Activated CD4-positive, alpha-beta T cell treated with anti-CD3 and anti-CD28 coated beads, Interleukin-10, Interleukin-2, amounts not matched to agents 100 ng/mL and 50 ng/mL, durations not matched to agents 16 hours and 8 hours (primary cell): ENCODE measurements at places on chromosomes 1 and 21.
A peak's percentile ranks its signal among the peaks of the same experiment; 100 is the strongest.

DNA sequence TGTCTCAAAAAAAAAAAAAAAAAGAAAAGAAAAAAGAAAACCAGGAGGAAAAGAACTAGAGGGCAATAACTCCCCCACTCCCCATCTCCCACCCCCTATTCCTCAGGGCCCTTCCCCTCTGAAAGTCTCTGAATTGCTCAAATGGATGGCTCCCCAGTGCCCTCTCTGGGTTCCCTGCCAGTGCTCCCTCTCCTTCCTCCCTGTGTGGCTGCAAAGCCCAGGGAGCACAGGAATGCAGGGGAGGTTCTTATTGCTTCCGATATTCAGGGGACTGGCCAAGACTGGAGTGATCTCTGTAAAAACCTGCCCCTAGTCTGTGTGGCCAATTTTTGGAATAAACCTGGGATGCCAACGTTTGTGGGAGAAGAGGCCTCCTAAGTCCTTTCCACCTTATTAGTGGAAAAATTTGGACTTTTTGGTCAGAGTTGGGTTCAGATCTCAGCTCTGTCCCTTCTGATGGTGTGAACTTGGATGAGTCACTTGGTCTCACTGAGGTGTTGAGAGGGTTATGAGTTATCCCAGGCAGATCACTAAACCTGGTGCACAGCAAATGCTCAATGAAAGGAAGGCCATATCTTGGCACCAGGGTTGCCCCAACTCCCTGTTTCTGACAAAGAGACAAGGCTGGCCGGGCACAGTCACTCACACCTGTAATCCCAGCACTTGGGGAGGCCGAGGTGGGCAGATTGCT, 13.4 kb upstream of the ARHGEF10L start:
- no peak for DNase-seq

GRCh38 chr1:97139512-97139911, 417.9 kb downstream of the PTBP2 start:
- no peak for DNase-seq

DNA sequence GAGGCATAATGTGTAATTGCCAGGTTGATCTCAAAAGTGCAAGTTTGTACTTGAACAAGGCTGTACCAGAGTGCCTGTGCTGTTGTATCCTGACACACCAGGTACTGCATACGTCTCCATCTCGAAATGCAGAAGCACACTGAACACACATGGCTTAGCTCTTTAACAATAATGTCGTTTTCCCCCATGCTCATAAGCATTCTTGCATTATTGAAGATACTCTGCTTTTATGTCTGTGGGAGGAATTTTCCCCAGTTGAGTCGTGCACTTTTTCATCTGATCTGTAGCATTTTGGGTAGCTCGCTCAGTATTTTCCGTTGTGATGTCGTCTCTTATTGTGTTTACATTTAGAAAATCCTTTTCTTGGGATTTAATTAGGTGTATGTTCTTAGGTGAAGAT, 98.7 kb downstream of the PCBP3 start:
- DNase-seq, result no peak

GRCh38 chr1:102851616-102852015, 256.7 kb downstream of the COL11A1 start:
- DNase-seq, result no peak

DNA sequence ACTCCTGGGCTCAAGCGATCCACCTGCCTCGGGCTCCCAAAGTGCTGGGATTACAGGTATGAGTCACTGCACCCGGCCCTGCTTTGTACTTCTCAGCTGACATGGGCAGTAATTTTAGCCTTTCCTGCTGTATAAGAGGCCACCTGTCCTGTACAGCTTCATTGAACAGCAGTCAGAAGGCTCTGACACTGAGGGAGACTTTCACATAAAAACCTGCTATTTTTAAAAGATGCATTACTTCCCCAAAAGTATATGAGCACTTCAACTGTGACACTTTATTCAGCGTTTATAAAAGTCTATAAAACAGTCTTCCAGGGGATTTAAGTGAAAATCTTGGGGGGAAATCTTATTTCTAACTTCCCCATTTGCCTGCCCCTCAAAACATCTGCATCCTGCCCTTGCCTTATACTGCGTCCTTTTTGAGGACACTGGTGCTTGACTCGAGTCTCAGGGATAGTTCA, 17.6 kb downstream of the RNU5D-1 start:
- DNase-seq, result no peak

DNA sequence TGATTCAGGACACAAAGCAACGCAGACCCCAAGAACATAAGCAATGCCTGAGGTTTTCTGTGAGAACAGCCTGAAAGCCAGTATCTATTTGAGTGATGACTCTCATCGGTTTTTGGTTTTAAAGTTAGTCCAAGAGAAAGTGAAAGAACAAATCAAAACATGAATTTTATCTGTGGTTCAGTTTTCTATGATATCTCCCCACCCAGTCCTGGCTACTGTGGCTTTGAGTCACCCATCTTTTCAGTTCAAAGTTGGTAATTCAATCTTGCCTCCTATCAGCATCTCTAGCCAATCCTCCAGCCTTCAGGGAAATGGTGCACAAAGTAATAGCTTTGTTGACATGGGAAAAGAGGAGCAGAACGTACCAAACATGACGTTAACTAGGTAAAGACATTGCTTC, 40.5 kb upstream of the KRTAP19-8 start:
- DNase-seq, result peak; percentile 72

DNA sequence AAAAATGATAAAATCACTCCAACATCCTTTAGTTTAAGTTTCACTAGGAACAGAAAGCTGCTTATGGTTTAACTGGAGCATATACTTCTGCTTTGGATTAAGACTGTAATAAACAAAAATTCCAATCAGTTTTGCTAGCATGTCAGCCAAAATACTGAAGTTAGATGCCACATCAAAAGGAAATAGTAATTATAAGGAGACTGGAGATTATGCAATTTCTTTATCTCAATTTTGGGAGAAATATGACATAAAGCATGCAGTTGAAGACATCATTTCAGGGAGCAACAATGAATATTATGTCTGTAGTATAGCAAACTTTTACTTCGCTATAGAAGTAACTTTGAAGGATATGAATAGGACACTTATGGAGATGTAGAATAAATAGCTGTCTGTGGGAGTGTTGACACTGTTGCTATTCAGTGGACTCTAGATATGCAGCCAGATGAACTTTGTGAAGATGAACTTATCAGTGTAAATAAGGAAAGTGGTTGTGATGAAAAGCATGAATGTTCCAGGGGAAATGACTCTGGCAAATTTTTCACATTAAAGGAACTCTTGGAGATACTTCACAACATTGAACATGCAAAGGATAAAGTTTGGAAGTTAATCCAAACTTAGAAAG, 107.8 kb downstream of the RABGAP1L start:
- no peak for DNase-seq

GRCh38 chr1:172448995-172449584, 5.2 kb upstream of the PIGC start:
- DNase-seq, result peak; percentile 76

GRCh38 chr1:175377394-175377793, 184.8 kb upstream of the KIAA0040 start:
- DNase-seq, result no peak

- no peak for DNase-seq
Measured at GRCh38 chr1:177209357-177209756, 38.6 kb downstream of the BRINP2 start.

DNA sequence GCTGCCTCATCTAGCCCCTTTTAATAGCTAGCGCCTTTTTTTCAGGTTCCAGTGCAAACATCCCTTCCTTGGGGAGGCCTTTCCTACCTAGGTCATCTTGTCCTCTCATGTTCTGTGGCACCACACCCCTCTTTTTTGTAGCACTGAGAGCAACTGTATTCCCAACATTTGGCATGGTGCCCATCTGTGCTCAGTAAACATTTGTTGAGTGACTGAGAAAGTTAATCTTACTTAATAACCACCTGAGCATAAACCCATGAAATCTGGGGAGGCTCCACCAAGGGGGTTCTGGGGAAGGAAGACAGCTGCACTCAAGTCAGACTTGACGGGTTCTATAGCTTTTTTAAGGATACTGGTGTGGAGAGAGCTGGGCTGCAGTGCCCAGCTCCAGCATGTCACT, 90.0 kb downstream of the NOS1AP start:
- DNase-seq, result no peak

DNA sequence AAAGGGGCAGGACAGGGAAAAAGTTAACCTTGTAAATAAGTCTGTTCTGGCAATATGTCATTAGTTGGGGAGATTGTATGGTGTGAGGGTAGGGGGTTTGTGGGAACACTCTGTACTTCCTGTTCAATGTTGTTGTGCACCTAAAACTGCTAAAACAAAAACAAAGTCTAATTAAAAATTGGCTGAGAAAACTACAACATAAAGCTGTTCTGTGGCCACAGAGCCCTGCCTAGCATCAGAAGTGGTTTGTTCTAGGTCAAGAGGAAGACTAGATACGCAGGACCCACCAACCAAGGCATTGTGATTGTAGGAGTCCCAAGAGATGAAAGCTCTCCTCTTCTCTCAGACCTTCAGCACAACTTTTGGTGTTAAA, 81.0 kb upstream of the LRRC8D start:
- no peak for DNase-seq

GRCh38 chr1:185520188-185520920, 203.3 kb upstream of the IVNS1ABP start:
- peak; percentile 31 for DNase-seq

- DNase-seq, result peak; percentile 72
Measured at GRCh38 chr1:155134880-155135414, 705 bp upstream of the SLC50A1 start.

DNA sequence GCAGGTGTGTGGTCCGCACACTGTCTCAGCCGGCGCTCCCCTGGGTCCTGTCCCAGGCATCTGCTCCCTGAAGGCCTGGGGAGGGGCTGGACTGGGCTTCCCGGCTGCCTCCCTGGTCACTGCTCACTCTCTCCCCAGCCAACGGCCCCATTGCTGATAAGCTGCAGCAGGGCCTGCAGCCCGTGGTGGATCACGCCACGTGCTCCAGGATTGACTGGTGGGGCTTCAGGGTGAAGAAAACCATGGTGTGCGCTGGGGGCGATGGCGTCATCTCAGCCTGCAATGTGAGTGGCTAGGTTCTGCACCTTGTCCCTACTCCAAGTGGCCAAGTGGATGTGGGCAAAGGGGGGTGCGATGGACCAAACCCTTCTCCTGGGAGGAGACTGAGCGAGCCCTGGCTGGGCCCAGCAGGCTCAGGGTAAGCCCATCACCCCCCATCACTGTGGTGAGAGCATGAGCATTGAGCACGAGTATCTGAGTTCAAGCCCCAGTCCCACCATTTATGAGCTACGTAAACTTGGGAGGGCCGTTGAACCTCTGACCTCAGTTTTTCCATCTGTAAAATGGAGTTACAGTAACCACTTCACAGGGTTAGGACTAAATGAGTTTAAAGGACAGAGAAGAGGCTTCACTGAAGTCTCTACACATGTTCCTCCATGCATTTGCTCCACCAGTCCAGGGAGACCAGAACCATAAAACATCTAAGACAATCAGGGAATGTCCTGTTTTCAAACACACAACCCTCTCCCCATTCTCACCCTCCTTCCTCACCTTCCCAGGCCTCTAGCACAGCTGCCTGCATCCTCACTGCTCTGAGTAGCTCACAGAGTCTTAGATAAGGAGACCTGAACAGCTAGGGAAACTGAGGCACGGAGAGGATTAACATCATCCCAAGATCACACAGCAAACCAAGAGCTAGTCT, 6.5 kb downstream of the CTRC start:
- no peak for DNase-seq

GRCh38 chr1:223006917-223007648, 136.0 kb downstream of the TLR5 start:
- DNase-seq, result no peak

- DNase-seq, result no peak
Measured at GRCh38 chr1:86948212-86948611, 33.8 kb downstream of the HS2ST1 start.

DNA sequence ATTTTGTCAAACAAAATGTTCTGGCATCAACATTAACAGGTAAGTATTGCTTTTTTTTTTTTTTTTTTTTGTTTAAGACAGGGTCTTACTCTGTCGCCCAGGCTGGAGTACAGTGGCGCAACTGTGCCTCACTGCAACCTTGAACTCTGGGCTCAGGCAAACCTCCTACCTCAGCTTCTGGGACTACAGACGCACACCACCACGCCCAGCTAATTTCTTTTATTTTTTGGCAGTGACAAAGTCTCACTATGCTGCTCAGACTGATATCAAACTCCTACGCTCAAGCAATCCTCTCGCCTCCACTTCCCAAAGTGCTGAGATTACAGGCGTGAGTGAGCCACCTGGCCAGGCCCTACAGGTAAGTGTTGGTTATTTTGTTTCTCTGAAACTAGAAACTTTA, 2.4 kb downstream of the TUT4 start:
- DNase-seq, result no peak

- DNase-seq, result no peak
Measured at GRCh38 chr21:46125846-46126301, 28.0 kb downstream of the COL6A2 start.

- DNase-seq, result no peak
Measured at GRCh38 chr1:210588946-210589345, 260.2 kb downstream of the HHAT start.

GRCh38 chr1:74512170-74512915, at the start of gene LRRC53:
TSS of gene LRRC53 (minus strand) at chr1:74512611. CDS start at chr1:74483349, 29,262 bp downstream.
- DNase-seq, result no peak

DNA sequence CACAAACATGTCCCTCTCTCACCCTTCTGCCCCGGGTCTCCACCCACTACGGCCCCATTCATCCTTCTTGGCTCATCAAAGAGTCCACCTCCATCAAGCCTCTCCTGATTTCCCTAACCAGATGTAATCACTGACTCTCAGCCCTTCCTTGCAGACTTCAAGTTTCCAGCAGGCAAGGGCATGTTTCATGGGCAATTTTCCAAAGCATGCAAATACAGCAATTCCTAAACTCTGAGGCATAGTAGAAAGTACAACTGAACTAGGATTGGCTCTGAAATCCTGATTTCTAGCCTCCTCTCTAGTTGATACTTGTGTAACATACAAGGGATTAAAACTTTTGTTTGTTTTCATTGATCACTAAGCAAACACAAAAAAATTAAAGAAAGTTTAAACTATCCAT, 109.1 kb upstream of the GADD45A start:
- no peak for DNase-seq

DNA sequence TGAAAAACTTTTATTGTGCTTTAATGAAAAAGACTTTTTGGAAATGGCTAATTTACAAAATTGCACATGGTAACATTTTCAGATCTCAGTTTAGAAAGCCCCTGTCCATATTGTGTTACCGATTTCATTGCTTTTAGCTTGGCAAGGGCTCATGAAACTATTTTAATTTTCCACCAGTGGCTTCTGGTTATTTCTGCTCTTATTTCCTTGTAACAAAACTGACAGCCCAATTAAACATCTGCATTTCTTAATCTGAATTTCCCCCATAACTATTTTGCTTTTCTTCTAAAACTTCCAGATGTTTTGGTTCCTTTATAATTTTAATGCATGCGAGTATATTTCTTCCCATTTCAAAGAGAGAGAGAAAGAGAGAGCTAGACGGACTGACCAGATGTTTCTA, 264.8 kb downstream of the PTPRC start:
- DNase-seq, result no peak
